CD8-positive, alpha-beta memory T cell (primary cell): ENCODE measurements at places on chromosomes 16 and 17.
A peak's percentile ranks its signal among the peaks of the same experiment; 100 is the strongest.

DNA sequence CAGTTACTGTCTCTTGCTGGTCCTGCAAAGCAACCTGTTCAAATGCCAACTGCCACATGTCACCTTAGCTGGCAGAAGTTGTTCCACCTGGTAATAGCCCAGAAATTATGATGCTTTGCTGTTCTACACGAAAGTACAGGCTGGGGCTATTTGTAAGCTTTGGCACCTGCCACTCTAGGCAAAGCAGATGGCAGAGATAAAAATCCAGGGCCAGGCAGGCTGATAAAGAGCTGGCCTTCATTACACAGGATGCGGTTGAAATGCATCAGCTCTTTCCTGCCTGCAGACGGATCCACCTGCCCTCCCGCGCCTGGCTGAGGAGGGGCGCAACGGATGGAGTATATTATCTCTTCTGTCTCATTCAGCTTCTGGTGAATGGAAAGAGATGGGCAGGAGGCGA lies 29.3 kb upstream of the KDM8 start:
- DNase-seq: peak; percentile 72

GRCh38 chr16:30372038-30372712 lies 1.9 kb upstream of the TBC1D10B start:
- DNase-seq: no peak

GRCh38 chr17:68294196-68294555 lies 2.9 kb downstream of the ARSG start:
- DNase-seq: no peak

- DNase-seq: no peak
Observed at GRCh38 chr17:80594431-80595269, 50.0 kb downstream of the RPTOR start.

- peak; percentile 16 for DNase-seq
Observed at GRCh38 chr17:48541577-48542113, 3.3 kb downstream of the HOXB2 start.

GRCh38 chr17:68161644-68162428 lies 86.0 kb upstream of the AMZ2 start:
- DNase-seq: no peak
